T-helper 9 cell (primary cell): ENCODE measurements at places on chromosomes 3 and 15.

DNA sequence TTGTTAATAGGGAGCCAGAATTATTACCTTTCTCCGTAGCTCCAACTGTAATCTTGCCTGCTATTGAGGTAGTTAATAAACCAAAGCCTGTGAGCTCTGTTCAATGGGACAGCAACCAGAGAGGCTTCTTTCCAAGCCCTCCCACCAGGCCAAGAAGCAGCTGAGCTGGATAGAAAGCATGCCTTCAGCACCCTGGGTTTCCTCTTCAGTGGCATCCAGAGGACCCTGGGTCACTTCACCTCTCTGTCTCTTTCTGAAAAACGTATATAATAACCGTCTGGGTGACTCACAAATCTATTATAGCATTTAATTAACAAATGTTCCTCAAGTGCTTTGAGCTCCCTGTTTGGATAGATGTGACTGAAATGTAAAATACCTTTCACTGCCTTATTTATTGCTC lies 420.0 kb downstream of the LPP start:
- DNase-seq: no peak

GRCh38 chr15:77067691-77068367 lies 3.1 kb downstream of the TSPAN3 start:
- DNase-seq: no peak

DNA sequence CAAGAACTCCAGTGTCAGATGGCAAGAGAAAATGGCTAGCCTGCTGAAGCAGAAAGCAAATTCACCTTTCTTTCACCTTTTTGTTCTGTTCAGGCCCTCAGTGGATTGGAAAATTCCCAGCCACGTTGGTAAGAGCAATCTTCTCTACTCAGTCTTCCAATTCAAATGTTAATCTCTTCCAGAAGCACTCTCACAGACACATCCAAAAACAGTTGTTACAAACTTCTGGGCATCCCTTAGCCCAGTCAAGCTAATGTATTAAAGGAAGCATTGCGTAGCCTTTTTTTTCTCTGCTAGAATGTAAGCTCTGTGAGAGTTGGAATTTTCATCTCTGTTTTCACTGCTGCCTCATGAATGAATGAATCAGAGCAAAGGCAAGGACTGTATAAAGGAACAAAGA lies 109.2 kb upstream of the ROBO2 start:
- DNase-seq: no peak

- DNase-seq: no peak
These were observed 209.3 kb upstream of the CTDSPL start for GRCh38 chr3:37652405-37652804.

GRCh38 chr3:101200461-101200860 lies 119.9 kb downstream of the IMPG2 start:
- no peak for DNase-seq
